ENCODE measurements at places on chromosomes 3 and 15.

DNA sequence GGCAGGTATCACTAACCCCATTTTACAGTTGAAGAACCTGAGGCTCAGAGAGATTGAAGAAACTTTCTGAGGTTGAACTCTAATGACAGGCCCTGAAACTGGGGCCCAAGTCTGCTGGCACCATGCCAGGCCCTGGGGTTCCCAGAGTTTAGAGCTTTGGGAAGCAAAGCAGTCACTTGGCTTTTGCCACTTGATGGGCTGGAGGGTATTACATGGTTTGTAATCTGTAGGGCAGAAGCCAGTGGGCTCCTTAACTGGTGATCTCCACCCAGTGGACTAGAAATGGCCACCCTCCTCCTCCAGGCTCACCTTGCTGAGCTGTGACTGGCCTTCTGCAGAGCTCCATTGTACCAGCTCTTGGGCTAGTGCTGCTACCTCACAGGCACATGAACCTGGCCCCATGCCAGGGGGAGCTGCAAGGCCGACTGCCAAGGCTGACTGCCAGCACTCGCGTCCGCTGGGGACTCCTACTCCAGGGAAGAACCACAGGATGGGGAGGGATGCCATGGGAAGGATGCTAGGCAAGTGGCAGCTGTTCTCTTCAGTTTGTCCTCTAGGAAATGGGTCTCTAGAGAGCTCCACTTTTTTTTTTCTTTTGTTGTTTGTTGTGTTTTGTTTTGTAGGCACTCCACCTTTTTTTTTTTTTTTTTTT, 104.8 kb downstream of the ETFA start:
- no peak for DNase-seq

DNA sequence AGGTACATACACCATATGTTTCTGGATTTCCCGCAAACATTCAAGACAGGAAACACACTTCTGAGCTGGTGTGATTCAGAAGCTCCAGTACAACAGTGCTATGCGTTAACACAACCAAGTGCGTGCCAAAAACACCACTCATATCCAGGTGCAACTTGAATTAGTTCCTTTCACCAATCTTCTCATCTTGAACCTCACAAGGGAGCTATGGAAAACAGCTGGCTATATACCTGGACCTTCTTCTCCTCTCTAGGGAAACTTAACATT, 31.3 kb downstream of the SUSD5 start:
- DNase-seq, result no peak

GRCh38 chr15:98728811-98729160, 80.4 kb downstream of the IGF1R start:
- no peak for DNase-seq

DNA sequence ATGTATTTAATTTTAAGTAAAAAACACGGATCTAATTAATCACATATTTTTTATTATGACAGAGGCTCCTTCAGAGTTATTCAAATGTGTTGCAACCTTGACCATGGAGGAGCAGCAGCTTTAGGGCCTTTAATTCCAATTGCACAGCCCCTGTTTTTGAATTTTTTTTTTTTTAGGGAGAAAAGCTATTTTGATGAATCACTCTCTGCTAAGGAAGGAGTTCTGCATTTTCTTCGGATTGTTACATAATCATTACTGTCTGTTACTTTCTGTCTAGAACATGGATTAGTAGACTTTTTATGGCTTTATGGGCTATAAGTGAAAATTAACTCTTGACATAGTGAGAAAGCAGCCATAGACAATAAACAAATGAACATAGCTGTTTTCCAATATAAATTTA, 90.8 kb downstream of the MCTP2 start:
- DNase-seq, result no peak

DNA sequence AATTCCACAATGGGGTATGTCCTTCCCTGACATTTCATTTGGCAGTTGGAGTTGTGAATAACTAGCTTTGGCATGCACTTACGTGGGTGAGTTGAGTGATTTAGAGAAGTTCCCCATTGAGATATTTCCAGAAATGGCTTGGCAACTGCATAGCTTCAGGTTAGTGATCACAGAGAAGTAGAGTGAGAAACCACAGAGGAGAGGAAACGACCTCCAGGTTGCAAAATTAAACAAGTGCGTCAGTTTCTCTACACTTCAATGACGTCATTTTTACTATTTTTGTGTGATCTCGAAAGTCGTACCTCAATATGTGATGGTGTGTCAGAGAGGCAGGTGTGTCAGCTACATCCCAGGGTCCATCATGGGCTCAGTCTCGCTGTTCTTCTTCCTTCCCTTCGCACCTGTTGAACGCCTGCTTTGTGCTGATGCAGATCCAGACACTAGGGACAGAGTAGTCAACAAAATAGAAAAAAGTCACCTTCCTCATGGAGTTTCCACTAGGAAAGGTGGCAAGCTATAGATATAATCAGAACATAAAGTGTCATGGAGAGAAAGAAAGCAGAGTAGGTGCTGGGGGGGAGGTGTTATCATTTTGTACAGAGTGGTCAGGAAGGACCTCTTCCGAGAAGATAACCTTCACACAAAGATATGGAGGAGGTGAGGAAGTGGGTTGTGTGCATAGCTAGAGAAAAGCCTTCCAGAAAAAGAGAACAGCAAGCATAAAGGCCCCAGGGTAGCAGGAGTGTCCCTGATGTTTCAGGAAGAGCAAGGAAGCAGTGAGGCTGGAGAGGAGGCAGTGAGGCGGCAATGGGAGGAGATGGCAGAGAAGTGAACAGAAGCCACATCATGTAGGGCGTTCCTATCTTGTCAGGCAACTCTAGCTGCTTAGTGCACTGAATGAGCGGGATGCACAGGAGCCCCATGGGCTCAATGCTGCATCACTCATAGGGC, 75.6 kb downstream of the MCTP2 start:
- no peak for DNase-seq

DNA sequence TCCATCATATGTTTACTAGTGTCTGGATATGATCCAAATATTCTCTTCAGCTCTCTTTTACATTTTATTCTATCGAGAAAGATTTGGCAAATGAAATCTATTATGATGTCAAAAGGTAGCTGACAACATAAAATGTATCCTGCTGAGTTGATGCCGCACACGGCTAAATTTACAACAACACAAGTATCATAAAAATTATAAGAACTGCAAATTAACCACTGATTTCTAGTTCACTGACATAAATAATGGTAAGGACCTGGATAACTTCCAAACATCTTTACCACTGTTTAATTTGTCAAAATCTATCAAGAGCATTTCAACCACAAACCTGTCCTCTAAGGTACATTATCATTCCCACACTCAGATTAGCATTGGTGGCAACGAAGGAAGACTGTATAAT, 244.5 kb downstream of the FOXP1 start:
- DNase-seq, result no peak

DNA sequence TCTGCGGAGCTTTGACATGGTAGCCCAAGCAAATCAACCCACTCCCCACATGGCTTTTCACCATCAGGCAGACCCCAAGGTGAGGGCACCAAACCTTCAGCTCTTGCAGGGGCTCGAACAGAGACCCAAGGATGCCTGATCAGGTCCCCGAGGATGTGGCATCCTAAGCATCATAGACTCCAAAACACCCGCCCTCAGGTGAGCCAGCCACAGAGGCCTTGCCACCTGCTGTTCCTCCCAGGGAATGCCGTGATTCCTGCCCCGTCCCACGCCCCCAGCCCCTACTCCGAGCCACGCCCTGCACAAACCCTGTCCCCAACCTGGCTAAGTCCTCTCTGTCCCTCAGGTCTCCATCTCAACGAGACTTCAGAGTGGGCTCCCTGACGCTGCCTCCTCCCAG, 34.7 kb upstream of the SLC41A3 start:
- no peak for DNase-seq

DNA sequence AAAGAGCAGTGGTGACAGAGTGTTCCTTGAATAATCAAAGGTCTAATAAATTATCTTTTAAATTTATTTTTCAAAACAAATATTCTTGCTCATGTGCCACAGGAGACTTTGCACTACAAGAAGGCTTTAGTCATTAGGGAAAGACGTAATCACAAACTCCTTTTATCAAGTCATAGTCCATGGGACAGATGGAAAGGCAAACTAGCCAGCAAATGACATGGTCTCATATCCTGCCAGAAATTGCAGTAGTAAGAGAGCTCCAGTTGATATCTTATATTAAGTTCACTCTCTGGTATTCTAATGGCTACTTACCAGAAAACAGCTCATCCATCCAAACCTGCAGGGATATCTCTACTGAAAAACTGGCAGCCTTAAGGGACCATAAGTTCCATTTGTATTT, 225.0 kb upstream of the TP63 start:
- no peak for DNase-seq

- peak; percentile 49 for DNase-seq
Measured at GRCh38 chr15:99450896-99451358, 114.9 kb upstream of the MEF2A start.

GRCh38 chr3:50609071-50609762, 2.4 kb downstream of the CISH start:
- no peak for DNase-seq

GRCh38 chr15:41688671-41689070, 28.5 kb downstream of the MGA start:
- DNase-seq, result no peak

GRCh38 chr3:146612015-146612414, 6.9 kb upstream of the PLSCR5 start:
- DNase-seq, result no peak

DNA sequence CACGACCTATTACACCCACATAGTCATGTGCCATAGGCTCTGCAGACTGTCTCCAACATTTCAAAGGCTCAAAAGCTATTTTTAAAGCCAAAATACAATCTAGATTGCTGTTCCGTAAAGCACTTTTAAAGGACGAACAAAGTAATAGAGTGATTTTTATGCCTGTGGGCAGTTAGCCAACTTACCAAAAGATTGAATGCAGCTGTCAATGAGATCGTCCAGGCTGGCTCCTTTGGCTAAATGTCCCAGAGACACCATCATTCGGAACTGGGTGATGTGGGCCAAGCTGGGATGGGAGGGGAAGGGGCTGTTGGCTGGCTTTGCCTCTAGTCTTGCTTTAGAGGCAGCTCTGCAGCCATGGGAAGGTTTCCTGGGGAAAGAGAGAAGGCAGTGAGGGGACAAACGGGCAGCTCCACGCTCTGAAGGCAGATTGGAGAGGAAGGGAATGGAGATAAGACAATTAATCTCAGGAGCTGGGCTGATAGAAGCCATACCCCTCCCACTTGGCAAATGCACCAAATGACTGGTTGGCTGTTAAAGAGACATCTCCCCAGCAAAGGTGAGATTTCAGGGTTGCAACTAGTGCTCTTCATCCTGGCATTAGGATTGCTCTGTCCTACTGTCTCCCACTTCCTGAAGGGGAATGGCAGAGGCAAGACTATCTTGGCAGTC, 4.8 kb downstream of the RASGRP1 start:
- DNase-seq, result no peak

DNA sequence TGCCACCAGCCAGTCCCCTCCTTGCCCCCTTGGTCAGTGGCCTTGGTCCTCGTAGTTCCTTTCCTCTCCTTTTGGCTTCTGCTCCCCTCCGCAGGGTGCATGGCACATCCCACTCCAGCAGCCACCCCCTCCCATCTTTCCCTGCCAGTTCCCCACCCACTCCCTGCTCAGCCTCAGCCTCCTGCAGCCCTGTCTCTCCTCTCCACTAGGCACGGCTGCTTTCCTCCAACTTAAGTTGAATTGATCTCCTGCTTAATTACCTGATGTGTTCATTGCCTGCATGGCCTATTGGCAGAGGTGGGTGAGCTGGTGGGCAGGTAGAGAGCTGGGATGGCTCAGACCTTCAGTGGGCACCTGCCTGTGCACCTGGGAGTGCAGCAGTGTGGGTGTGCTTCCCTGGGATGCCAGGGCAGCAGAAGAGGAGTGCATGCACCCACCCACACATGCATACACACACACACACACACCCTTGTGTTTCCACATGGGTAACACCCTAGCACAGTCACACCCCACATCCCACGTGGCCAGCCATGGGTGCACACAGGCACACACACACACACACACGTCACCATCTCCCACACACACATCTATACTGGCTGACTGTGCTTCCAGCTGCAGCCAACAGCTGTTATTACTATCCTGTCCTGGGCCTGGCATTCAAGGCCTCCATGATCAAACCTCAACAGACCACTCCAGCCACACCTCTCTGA, 30.9 kb downstream of the C3orf18 start:
- DNase-seq, result no peak

- peak; percentile 62 for DNase-seq
Measured at GRCh38 chr3:46538803-46539442, 27.2 kb downstream of the LRRC2 start.

DNA sequence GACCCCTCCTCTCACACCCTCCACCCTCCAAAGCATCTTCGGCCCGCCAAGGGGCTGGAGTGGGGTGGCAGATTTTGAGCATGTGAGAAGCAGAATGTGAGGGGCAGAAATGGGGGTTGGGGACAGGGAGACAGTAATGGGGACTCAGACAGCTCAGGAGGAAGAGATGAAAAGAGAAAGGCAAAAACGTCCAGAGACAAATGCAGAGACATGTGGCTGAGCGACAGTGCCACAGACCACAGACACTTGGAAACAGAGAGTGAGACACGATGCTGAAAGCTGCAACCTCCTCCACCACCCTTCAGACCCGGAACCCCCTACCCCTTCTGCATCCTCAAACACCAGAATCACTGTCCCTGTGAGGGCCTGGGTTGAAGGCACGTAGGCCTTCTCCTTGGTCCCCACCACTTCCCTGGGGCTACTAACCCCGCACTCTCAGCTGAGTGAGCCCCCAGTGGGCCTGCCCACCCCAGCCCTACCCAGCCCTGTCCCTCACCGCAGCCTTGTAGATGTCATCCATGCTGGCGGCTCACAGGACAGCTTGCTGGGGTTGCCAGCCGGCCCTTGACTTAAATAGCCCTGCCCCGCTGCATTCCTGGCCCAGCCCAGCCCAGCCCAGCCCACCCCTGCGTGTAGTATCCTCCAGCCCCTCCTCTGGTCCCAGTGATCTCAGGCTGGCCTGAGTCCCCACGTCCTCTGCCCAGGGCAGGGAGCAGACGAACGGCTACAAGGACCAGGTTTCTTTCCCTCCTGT, at the start of gene TNNC1:
Gene TNNC1, minus strand, starts transcription at position 546 of the 754 bp plus-strand sequence. Its CDS starts 26 bp downstream, at position 520.
- DNase-seq, result no peak

GRCh38 chr15:57395292-57395691, 19.0 kb downstream of the CGNL1 start:
- DNase-seq, result no peak

- no peak for DNase-seq
Measured at GRCh38 chr3:195886181-195887141, 21.9 kb downstream of the TNK2 start.

- DNase-seq, result no peak
Measured at GRCh38 chr3:172577987-172578570, 54.8 kb upstream of the TNFSF10 start.

- DNase-seq, result no peak
Measured at GRCh38 chr3:136658946-136659682, 93.1 kb downstream of the STAG1 start.

- DNase-seq, result no peak
Measured at GRCh38 chr3:15601046-15601398, 347 bp downstream of the HACL1 start.

DNA sequence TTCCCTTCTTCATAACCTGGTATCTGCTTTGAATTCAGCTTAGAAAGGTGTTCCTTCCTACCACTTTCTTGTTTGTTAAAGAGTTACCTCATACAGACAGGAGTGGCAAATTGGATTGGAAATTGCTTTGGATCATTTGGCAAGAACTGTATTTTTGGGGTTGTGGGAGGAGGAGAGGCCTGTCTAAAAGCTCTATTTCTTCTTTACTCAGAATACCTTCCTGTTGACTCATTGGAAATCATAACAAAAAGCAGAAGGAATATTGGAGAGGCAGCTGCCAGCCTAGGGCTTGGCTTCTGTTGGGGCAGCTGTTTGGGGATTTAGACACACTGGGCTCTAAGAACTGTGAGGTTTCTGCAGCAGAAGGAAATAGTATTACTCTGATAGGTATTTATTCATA, 14.2 kb downstream of the IQGAP1 start:
- DNase-seq, result no peak
